ENCODE measurements at places on chromosomes 6 and 20.

GRCh38 chr6:36129941-36130666 lies at the start of gene MAPK13:
TSS of gene MAPK13 (plus strand) at chr6:36130513. CDS start at chr6:36130583, 70 bp downstream.
- peak; percentile 41 for DNase-seq

DNA sequence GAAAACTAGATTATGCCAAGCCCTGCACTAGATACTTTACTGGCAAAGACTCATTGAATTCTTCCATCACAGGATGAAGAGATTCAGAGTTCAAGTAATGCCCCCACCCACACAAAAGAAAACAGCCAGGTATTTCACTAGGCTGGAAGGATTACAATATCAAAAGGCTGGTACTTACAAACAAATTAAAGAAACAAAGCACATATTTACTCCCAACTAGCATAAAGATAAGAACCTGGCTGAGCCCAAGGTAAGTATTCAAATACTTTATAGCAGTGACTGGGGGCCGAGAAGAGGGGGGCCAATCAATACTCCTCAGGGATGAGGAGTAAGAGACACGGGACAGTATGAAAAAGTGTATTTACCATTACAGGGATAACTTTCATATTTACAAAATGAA lies 3.7 kb downstream of the ACOT8 start:
- DNase-seq: no peak

DNA sequence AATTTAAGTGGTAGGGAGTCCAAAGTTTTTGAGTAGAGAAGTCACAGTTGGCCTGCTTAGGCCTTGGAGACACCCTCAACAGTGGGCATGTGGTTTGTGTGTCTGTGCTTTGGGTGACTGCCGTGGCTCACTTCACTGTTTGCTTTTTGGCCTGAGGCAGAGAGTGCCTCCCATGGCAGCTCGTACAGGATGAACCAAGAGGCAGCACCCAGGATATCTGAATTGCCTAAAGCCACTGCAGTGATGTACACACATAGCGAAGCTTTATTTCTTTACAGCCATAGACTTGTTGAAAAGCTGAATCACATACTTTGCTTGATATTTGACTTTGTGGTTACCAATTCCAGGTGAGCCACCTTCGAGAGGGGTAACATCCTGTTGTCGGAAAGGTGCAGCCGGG lies 21.6 kb downstream of the RREB1 start:
- DNase-seq: no peak

GRCh38 chr6:139296927-139297326 lies 5.1 kb upstream of the TXLNB start:
- DNase-seq: no peak

GRCh38 chr6:16403831-16404230 lies 165.4 kb downstream of the GMPR start:
- no peak for DNase-seq

DNA sequence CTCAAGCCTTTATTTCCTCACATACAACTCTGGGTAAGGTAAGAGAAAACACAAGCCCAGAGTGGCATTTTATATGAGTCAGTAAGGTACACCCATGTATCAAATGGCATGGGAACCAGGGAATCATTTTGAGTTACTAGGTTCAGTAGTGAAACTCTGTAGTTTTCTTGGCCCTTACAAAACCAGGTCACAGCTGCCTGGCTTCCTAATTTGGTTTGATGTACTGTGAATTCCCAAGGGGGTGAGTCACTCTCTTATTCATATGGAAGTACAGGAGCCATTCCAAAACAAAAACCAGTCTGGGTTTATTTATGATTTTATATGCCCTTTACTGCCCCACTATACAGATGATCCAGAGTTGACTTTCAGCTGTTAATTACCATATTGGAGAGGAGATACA lies 70.7 kb downstream of the PDE7B start:
- DNase-seq: no peak

DNA sequence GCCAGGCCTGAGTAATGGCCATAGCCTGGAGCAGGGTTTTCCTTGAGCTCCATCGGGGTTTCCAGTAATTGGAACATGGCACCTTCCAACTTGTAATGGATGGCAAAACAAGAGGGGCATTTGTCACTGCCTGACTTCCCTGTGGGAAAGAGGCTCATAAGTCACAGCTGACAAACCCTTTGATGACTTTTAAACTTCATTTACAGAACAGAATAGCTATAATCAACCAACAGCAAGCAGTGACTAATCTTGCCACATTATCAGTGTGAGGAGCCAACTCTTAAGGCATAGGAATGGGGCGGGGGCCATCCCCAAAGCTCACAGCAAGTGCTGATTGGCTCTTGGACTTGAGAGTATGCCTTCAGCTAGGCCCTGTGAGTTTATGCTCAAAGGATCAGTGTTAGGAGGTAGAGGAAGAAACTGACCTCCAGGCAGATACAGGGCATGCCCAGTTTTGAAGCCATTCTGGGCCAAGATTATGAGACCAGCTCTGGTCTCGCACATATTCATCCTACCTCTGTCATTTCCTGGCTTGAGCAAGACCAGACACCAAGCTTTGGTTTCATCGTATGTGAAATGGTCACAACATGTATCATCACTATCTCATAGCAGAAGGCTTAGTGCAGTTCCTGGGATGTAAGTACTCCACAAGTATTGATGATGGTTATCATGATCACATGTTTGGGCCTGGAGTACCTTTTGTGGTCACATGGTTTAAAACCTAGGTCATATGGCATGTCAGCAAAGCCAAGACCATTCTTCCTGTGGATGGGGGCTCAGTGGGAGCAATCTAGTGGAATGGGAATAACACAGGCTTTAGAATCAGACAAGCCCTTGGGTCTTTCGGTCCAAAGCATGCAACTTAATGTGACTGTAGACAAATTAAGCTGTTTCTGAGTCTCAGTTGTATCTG lies 49.2 kb downstream of the EIF2S2 start:
- DNase-seq: no peak

GRCh38 chr20:3919352-3919751 lies 30.2 kb downstream of the PANK2 start:
- no peak for DNase-seq

GRCh38 chr6:30329331-30329730 lies 2.6 kb downstream of the TRIM39 start:
- DNase-seq: no peak

- DNase-seq: no peak
These were observed 103.8 kb downstream of the DLL1 start for GRCh38 chr6:170186941-170187668.

DNA sequence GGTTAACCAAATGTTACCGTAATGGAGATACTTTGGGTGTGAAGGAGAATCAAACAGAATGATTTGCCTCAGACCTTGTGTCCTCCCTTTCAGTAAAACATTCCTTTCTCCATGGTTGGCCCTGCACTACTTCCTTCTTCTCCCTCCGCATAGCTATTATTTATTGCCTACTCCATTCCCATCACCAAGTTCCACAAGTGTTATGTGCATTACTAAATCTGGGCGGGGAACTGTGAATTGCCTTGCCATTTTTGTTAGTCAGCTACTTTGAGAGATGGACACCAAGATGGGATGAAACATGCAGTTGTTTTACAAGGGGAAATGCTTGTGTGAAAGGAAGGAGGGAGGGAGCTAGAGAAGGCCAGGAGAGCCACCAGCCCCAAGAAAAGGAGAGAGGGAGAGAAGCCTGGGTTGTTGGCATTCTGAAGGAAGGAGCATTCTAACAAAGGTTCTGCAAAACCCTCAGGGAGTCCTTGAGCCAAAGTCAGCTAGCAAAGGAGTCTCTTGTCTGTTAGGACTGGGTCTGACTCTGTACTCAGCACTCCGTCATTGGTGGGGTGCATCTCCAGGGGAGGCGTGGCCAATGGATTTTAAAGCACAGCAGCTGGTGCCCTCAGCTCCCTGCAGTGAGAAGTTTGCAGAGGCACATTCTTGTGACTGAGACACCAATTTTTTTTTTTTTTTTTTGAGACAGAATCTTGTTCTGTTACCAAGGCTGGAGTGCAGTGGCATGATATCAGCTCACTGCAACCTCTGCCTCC lies 83.6 kb upstream of the CHD6 start:
- no peak for DNase-seq

DNA sequence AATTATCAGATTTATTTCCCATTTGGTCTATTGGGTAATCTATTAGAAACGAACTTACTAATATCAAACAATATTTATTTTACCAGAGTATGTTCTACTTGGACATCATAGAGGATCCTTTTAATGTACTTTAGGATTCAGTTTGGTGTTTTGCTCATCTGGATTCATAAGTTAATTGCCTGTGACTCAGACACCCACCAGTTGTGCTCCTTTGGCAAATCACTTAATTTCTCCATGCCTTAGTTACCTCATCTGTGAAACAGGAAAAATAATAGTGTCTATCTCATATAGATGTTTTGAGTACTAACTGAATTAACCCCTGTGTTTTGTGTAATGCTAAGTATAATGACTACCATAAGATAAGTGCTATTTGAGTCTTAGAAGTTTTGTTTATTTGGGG lies 292.1 kb downstream of the LAMA2 start:
- DNase-seq: no peak

- DNase-seq: no peak
These were observed 15.1 kb upstream of the MYT1 start for GRCh38 chr20:64149141-64149540.

- DNase-seq: no peak
These were observed 67.7 kb downstream of the SYNJ2 start for GRCh38 chr6:158049055-158050028.

GRCh38 chr6:31351401-31352309 lies 5.3 kb downstream of the HLA-B start:
- DNase-seq: no peak

Measured in stimulated activated CD4-positive, alpha-beta T cell treated with anti-CD3 and anti-CD28 coated beads, Interleukin-4, amount 100 ng/mL, for 24 hours (primary cell).